Mucosa of descending colon (tissue), 3 donors: ENCODE measurements at places on chromosomes 4 and X. TPM values are rescaled to one million over a fixed set of nuclear protein-coding genes. Genes with fewer than 3 reads are reported as not detected.

MRPL1 gene
- 35.0 TPM for total RNA-seq

DNA sequence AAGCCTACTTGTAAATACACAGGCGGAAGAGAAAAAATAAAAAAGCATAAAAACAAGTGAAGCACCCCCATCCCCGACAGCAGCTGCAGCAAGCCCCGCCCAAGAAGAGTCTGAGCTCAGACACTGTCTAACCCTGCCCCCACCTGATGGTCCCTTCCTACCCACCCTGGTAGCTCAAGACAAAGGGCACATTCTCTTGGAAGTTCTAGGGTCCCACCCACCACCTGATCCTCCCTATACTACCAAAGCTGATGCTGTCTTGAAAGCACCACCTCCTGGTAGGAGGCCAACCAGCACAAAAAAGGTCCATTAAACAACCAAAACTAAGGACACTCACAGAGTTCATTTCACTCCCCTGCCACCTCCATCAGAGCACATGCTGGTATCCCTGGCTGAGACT, 308.2 kb downstream of the KLHL13 start:
- no peak for DNase-seq

DNA sequence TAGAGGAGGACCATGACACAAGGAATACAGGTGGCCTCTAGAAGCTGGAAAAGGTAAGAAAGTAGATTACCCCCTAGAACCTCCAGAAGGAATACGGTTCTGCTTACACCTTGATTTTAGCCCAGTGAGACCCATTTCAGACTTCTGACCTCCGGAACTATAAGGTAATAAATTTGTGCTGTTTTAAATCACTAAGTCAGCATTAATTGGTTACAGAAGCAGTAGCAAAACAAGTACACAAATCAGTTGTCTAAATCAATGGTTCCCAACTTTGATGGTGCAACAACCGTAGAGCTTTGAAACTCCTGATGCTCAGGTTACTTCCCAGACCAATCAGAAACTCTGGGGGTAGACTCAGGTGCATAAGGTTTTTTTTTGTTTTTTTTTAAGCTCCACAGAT, 113.6 kb downstream of the RTL9 start:
- DNase-seq: no peak

- DNase-seq: no peak
Measured at GRCh38 chrX:18353931-18354368, 538 bp downstream of the SCML2 start.

- DNase-seq: no peak
Measured at GRCh38 chr4:67550857-67551256, 5.6 kb upstream of the CENPC start.

GRCh38 chr4:152083338-152083737, 322.5 kb upstream of the GATB start:
- DNase-seq: no peak
